SIG-M5 (cell line): ENCODE measurements at places on chromosomes 12 and 14.

DNA sequence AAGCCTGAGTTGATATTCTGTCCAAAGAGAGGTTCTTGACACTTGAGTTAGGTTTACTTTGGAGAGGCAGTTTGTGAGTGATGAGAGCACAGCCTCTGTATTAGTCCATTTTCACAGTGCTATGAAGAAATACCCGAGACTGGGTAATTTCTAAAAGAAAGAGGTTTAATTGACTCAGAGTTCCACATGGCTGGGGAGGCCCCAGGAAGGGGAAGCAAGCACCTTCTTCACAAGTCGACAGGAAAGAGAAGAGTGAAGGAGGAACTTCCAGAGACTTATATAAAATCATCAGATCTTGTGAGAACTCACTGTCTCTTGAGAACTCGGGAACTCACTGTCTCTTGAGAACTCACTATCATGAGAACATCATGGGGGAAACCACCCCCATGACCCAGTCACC, 5.4 kb downstream of the ZC3H14 start:
- no peak for DNase-seq

DNA sequence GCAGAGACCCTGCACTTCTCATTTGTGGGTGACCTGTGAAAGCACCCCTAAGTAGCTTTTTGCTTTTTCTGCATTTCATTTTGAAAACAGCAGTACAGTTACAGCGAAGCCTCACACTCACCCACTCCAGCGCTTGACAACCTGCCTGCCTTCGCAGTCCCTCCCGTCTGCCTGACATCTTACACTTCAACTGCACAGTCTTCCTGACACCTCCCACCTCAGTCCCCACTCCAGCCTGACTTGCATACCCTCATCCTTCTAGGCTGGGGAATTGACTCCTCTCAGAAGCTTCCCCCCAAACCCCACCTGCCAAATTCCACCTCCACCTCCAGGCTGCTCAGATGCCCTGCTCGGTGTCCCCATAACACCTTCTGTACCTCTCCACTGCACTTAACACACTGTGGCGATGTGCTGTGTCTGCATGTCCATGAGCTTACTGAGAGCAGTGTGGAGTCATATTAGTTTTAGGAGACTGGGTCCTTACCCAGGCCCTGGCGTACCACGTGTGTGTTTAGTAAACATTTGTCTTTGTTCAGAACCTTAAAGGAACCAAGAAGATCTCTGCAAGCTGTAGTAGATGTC, 159.4 kb downstream of the PRKCH start:
- no peak for DNase-seq

DNA sequence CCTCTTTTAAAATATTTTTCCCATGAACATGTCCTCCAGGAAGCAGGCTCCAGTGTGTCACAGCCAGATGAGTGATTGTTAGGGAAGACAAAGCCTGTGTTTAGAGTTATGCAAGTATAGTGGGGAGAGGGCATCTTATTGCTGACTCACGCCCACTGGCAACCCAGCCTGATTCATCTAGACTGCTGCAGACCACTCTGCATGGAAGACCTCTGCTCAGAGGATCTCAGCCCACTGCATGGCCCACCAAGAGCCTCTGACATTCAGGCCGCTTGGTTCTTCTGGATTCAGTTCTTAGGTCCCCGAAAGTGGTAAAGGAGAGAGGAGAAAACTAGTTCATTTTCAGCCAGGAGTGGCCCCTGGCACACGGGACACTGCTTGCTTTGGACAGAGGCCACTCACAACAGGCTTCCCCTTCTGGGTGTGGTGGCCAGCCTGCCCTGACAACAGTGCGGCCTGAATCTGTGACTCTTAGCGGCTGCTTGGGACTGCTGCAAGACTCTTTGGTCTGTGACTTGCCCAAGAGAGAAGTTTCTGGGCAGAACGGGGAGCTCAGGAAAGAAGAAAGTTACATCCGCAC, 266.3 kb downstream of the ZFP36L1 start:
- no peak for DNase-seq

- no peak for DNase-seq
Measured at GRCh38 chr12:88889326-88890110, 309.2 kb upstream of the KITLG start.

- DNase-seq: no peak
Measured at GRCh38 chr12:89468017-89468416, 56.6 kb downstream of the GALNT4 start.

- DNase-seq: no peak
Measured at GRCh38 chr14:84468153-84468552, 1061.8 kb upstream of the FLRT2 start.

DNA sequence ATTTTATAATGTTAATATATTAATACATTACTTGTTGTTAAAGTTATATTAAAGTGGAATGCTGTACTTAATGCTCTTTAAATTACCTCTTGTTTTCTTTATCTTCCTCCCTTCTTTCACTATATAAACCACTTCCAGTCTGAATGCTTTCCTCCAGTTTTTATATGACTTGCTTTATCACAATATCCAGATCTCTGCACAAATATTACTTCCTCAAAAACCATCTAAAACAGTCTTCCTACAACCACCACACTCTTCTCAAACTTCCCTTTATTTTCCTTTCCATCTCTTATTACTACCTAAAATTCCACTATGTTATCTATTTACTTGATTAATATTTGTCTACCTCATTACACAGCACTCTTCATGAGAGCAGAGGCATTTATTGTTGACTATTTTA, 956.6 kb downstream of the LRFN5 start:
- DNase-seq: no peak

- no peak for DNase-seq
Measured at GRCh38 chr12:48822139-48822538, 3.8 kb downstream of the CACNB3 start.

DNA sequence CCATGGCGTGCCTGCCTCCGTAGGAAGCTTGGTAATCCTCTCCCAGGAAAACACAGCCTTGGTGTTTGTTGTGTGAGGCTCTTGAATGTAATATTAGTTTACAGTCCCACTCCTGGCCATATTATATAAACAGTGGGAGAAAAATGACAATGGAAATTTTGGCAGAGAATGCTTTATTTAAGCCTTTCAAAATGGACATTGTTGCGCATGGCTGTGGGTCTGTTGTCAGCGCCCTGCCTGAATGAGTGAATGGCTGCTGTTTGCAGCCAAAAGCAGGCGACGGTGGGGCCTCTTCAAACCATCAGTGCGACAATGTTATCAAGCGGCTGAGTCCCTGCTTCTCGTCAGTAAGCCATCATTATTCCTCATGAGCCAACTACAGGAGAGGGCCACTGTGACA, 201.8 kb upstream of the RMST start:
- DNase-seq: no peak
